NCI-H1436 treated with DMSO at 0.1 percent for 48 hours (cell line): ENCODE measurements at places on chromosomes 7 and 10.

DNA sequence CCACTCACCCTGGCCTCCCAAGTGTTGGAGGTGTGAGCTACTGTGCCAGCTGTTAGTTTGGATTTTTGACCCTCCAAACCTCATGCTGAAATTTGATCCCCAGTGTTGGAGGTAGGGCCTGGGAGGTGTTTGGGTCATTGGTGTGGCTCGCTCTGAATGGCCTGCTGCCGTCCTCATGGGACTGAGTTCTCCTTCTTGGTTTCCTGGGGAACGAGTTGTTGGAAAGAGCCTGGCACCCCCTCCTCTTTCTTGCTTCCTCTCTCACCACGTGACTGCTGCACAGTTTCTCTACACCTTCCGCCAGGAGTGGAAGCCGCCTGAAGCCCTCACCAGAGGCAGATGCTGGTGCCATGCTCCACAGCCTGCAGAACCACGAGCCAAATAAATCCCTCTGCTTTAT, 253.5 kb downstream of the PHTF2 start:
- no peak for DNase-seq

- DNase-seq, result no peak
Observed at GRCh38 chr10:19332304-19332703, 283.7 kb downstream of the MALRD1 start.

DNA sequence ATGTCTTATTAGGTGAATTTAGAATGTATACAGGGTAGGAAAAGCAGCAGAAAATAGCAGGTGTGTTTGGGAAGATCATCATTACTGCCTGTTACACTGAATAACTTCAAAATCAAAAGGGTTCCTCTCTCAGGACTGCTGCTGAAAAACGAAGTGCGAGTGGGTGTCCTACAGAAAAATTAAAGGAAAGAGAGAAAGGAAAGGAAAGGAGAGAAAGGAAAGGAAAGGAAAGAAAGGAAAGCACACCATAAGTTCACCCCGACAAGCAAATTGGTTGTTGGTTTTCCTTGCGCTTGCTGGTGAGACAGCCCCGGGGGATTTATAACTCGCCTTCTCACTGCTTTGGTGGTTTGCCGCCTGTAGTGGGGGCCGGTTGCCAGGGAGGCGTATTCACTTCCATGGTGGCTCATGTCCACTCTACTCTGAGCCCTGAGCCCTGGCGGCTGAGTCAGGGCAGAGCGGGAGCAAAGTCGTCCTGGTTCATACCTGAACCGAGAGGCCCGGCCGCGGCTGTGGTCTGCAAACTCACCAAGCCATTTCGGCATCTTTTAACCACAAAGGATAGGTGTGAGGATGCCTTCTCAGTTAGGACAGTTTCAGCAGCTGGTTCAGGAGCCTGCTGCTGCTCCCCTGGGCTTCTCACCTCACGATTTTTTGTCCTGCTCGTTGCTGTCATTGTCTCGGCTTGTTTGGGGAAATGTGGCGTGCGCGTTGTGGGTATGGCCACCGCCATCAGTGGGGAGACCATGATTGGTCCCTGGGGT, 26.1 kb downstream of the INPP5A start:
- DNase-seq, result no peak

DNA sequence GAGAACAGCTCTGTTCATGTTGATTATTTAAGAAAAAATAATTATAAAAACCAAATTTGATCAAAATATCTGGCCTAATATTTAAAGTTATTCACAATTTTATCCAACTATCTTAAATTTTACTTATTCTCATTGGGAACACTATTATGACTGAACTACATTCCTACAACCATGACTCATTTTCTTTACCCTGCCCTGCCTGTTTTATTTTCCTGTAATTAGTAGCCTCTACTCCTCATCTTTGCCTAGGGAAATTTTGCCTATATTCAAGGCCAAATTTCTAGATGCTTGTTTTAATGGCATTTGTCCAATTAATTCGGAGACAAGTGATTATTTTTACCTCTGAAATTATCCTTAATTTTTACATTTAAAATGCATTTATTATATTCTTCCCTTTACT, 289.7 kb upstream of the TMEM229A start:
- DNase-seq, result no peak

DNA sequence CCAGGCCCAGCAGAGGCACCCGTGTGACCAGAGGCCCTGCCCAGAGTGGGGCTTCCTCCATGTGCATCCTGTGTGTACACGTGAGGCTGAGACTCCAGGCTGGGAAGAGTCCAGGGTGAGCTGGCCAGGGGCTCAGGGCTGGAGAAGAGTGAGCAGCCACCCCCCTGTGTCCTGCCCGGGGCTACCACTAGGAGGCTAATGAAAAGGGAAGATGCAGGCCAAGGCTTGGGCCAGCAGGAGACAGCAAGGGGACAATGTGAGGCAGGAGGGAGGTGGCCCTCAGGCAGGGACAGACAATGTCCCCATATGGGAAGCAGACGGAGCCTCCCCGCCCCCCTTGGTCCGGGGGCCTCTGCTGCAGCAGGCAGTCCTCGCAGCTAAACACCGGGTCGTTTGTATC, 102.0 kb downstream of the HIF1AN start:
- no peak for DNase-seq

DNA sequence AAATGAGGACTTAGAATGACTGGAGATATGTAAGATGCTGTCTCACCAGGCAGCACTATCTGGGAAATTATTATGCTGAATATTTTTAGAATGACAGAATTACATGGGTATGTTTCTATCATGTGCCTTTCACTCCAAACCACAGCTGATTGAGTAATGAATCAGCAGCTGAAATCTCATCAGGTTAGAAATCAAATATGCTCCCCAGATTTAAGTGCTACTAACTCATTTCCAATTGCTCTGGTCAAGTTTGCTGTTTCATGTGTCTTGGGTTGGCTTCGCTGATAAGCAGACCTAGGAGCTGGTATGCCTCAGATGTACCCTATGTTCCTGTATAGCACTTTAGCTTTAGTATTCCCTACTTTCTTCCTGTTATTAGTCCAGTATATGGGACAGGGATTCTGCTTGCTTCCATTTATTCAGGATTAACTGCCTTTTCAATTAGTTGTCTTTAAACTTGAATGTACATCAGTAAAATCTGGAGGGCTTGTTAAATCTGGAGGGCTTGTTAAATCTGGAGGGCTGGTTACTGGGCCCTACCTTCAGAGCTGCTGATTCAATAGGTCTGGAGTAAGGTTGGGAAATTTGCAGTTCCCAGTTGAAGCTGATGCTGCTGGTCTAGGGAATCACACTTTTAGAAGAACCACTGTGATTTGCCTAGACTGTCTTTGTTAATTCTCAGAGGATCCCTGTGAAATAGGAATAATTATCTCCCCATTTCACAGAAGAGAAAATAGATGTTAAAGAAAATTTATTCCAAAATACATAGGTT, 172.9 kb downstream of the DKK1 start:
- DNase-seq, result no peak

GRCh38 chr10:47255866-47256265, 44.1 kb upstream of the GDF10 start:
- no peak for DNase-seq

DNA sequence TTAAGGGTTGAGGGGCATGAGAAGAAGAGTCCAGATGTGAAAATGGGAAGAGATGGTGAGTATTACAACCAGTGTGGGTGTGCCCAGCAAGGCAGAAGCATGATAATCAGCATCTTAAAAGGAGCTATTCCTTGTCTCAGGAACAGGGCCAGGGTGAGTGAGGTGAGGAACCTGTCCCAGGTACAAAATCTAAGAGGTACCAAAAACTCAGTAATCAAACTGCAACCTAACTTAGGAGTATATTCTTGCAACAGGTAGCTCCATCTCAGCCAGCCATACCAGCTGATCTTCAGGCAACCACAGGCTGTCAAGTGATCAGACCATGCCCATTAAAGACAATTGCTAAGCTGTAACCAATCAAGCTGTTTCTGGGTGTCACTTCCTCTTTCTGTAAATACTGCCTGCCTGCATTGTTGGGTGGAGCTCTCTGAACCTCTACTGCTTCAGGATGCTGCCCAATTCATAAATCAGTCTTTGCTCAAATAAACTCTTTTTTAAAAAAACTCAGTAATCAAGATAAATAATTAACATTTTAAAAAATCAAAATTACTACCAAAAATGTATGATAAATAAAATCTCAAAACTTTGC, 7.4 kb downstream of the KEL start:
- DNase-seq, result no peak

DNA sequence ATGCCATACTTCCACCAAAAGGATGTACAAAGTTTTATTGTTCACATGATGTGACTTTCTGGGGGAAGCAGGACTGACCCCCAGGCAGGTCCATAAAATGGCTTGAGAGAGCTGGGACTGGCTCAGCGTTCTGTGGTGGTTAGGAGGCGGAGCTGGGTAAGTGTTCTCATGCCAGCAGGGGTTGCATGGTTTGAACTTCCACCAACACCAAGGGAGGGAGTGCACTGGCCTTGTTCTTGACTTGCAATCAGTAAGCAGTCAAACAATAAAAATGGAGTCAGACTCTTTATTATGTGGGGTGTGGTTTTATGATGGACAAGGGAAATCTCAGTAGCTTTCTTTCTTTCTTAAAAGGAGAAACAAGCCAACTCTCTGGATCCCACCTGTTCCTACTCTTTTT, 95.4 kb upstream of the PRR15 start:
- no peak for DNase-seq

- no peak for DNase-seq
Observed at GRCh38 chr7:18177129-18177814, 149.6 kb upstream of the PRPS1L1 start.

- DNase-seq, result no peak
Observed at GRCh38 chr10:46096909-46097575, 51.0 kb upstream of the MSMB start.

GRCh38 chr7:110938165-110938564, 152.8 kb upstream of the LRRN3 start:
- DNase-seq, result no peak

GRCh38 chr10:78134773-78135306, 101.2 kb downstream of the RPS24 start:
- no peak for DNase-seq

- DNase-seq, result no peak
Observed at GRCh38 chr10:103802637-103803353, 52.6 kb downstream of the SH3PXD2A start.

- DNase-seq, result no peak
Observed at GRCh38 chr7:137151041-137151689, 192.4 kb downstream of the PTN start.

GRCh38 chr10:76429368-76430060, 998.1 kb downstream of the LRMDA start:
- peak; percentile 3 for DNase-seq

GRCh38 chr7:141144921-141145629, 71.2 kb downstream of the TMEM178B start:
- no peak for DNase-seq

GRCh38 chr10:51008346-51008745, 65.9 kb upstream of the PRKG1 start:
- DNase-seq, result no peak

GRCh38 chr10:116073001-116073400, 200.0 kb downstream of the GFRA1 start:
- DNase-seq, result no peak

GRCh38 chr10:7587865-7588188, 78.9 kb downstream of the ITIH5 start:
- no peak for DNase-seq

DNA sequence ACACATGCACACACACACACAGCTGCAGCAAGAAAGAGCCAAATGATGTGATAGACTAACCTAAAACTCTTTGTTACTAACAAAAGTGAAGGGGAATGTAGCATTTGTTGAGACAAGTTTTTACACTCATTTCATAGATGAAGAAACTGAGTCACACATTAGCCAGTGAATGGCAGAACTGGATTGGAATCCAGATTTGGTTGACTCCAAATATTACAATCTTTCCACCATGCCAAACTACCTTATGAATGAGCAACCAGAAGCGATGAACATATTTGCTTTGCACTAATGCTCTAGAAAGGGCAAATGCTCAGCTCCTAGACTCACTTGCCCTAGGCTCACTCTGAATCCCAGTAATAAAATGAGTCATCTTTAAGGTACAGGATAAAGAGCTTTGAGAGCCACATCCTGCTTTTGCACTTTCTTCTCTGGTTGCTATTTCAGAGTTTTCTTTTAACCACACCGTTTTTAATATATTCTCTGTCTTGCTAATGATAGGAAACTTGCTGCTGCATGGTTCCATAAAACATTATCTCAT, 111.9 kb downstream of the GPAM start:
- no peak for DNase-seq

DNA sequence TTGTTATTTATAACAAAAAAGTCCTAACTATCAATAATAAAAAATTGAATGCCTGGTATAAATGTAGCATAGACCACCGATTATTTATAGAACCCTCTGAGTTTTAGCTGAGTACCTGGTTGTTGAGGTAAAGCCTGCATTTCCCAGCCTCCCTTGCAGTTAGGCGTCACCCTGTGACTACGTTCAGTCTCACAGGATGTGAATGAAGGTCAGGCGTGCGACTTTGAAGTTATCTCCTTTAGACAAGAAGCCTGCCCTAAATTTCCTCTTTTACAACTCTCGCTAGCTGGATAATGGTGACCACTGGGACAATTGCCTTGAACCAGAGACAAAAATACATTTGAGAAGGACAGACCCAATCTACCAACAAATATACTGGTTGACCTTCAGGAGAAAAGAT, 67.5 kb upstream of the TES start:
- no peak for DNase-seq

GRCh38 chr7:129146237-129146979, 1.9 kb downstream of the TSPAN33 start:
- DNase-seq, result no peak

DNA sequence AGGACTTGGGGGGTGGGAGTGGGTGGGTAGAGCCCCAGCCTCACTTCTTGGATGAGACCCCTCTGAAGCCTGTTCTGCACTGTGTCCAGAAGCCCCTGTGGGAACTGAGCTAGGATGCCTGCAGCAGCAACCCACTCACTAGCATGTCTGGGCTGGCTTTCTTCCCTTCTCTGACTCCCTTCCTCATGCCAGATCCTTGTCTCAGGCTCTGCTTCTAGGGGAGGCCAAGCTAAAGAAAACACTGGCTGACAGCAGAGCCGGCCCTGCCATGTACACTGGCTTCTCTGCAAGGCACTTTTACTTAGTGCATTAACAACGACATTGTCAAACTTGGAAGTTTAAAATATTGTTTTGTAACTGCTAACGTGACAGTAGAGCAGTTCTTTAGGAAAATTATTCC, 50.2 kb downstream of the ARHGAP22 start:
- DNase-seq, result no peak

- no peak for DNase-seq
Observed at GRCh38 chr7:47350425-47350824, 231.5 kb downstream of the TNS3 start.
